ENCODE measurements at places on chromosomes 6 and 20.

DNA sequence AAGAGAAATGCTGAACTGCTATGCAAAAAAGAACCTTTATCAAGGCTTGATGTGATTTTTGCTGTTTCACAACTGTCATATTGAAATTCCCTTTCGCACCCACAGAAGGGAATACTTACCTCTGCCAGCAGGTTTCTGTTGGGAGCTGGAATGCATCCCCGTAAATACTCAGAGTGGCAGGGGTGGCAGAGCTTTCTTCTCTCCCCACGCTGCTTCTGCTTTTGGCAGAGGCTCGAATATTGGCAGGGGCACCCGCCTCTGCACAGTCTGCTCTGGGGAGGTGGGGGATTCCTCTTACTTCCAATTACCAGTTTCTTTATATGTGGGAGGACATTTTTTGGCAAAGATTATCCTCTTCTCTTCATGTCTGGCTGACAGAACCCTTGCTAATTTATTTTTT is 28.4 kb downstream of the TMEM200A start:
- no peak for DNase-seq

DNA sequence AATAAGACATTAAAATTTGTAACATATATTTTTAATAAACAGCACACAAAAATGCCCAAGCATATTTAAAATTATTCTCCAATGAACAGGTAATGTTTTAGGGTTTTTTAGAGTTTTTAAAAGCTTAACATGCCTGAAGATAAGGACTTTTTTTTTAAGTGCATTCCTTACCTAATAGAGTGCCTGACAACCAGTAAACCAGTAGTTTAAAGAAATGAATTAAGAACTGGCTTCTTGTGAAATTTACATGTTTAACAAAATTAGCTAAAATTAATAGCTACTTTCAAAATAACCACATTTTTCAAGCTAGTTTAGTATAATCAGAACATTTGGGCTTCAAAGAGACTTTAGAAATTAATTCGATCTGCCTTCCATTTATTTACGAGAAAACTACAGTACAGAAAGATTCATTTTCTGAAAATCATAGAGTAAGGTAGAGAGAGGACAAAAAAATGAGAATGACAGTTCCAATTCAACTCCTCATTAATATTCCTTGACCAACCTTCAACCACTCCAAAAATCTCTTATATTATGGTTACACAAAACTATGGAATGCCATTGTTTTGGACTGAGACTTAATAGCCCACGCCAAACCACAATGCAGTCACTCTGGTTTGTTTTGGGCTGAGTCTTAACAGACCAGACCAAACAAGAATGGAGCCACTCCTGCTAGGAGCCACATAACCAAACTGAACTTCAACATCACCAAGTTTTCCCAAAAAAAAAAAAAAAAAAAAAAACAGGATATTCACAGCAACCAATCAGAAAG is 5.7 kb upstream of the PLN start:
- DNase-seq: peak; percentile 38

GRCh38 chr20:22312744-22313346 is 271.5 kb downstream of the FOXA2 start:
- DNase-seq: peak; percentile 63

- DNase-seq: no peak
Observed at GRCh38 chr20:60395991-60396390, 437.8 kb downstream of the CDH26 start.

GRCh38 chr6:143700684-143701348 is 23.1 kb downstream of the PHACTR2 start:
- peak; percentile 63 for DNase-seq

DNA sequence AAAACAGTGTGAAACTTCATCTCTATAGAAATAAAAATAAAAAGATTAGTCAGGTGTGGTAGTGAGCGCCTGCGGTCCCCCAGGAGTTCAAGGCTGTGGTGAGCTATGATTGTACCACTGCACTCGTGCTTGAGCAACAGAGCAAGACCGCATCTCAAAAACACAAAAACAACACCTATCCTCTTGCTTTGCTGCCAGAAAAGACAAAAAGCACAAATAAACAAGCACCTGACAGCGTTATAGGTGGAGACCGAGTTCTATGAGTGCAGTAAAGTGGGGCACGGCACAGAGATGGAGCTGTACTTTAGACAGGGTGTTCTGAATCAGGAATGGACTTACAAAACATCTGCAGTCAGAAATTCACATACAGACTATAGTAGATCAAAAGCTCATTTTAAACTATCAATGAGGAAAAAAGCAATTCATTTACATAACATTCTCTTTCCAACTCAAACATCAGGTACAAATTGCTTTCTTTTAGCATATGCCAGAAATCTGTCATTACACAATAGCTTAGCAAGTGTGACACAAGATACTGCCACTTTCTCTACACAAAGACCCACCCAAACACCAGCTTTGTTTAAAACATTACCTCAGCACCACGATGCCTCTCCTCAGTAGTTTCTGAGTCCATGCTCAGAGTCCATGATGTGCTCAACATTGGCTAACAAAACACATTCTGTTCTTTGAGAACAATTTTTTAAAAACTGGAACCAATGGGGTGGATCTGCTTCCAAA is 10.1 kb downstream of the EZR start:
- no peak for DNase-seq

GRCh38 chr20:37669062-37669772 is 24.6 kb upstream of the CTNNBL1 start:
- DNase-seq: no peak

- no peak for DNase-seq
Observed at GRCh38 chr20:62012631-62013030, 53.0 kb downstream of the TAF4 start.

GRCh38 chr20:54356801-54357200 is 118.6 kb upstream of the DOK5 start:
- no peak for DNase-seq

GRCh38 chr6:154404791-154405400 is 48.3 kb upstream of the IPCEF1 start:
- no peak for DNase-seq

GRCh38 chr6:139784222-139784769 is 409.8 kb upstream of the CITED2 start:
- DNase-seq: no peak

DNA sequence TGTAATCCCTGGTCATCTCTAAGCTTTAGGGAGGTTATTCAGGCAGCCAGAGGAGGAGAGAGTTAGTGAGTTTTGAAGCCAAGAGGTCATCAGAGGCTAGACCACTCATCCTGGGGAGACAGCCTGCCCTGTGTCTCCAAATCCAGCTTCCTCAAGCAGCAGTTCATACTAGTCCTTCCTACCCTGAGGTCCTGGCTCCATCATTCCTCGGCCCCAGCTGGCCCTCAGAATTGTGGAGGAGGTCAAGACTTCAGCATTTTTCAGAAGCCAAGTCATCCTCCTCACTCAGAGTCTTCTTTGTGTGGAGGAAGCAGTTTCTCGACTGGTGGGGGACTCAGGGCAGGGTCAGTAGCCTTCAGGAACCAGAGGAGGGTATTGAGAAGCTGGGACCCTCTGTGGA is 12.4 kb upstream of the KIAA1755 start:
- peak; percentile 44 for DNase-seq

DNA sequence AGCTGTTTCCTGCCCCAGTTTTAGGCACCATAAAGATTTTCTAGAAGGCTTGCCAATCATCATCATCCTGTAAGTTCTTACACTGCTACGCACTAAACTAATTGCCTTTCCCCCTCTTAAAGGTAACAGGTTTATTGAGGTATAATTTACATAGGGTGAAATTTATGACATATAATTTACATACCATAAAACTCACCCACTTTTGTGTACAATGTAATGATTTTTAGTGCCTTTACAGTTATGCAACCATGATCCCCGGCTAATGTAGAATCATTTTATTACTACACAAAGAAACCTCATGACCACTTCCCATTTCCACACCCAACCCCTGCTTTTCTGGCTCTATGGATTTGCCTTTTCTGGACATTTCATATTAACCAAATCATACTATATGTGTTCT is 21.1 kb downstream of the GCNT2 start:
- DNase-seq: no peak

DNA sequence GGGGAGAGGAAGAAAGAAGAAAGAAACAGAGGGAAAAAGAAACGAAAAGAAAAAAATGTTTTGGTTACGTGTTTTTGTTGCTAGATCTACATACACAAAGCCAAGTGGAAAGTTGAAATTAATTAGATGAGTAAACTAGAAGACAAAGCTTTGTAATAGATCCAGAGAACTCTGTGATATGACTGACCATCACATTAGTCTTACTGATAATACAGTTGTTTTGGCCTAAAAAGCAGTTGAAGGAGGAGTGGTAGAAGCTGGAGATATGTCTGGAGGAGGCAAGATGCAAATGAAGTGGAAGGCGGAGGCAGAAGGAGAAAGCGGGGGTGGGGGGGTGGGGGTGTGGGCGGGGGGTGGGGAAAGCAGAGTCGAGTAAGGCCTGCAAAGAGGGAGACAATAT is 500.1 kb upstream of the ID4 start:
- DNase-seq: no peak

GRCh38 chr20:41524980-41525613 is 93.1 kb downstream of the CHD6 start:
- DNase-seq: peak; percentile 56

DNA sequence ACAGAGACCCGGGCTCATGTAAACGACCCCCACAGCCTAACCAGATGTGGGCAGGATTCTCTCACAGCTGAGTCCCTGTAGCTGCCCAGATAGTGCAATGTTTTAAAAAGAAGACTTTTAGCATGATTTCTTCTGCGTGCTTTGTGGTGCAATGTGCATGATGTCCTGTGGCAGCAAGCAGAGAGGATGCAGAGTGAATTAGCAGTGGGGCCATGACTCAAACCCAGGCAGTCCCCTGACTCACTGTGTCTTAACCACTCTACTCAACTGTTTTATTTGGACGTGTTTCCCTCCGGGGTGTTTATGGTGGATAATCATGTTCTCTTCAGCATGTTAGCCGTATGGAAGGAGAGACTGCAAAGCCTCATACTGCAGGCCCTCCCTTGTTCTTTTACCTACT is 247.9 kb downstream of the SLC24A3 start:
- DNase-seq: no peak

DNA sequence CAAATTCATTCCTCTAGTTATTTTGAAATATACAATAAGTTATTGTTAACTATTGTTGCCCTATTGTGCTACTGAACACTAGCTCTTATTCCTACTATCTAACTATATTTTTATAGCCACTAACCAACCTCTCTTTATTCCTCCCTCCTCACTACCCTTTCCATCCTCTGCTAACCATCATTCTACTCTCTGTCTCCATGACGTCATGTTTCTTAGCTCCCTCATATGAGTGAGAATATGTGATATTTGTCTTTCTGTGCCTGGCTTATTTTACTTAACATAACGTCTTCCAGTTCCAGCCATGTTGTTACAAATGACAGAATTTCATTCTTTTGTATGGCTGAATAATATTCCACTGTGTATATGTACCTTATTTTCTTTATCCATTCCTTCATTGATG is 95.3 kb downstream of the ATXN1 start:
- DNase-seq: no peak

DNA sequence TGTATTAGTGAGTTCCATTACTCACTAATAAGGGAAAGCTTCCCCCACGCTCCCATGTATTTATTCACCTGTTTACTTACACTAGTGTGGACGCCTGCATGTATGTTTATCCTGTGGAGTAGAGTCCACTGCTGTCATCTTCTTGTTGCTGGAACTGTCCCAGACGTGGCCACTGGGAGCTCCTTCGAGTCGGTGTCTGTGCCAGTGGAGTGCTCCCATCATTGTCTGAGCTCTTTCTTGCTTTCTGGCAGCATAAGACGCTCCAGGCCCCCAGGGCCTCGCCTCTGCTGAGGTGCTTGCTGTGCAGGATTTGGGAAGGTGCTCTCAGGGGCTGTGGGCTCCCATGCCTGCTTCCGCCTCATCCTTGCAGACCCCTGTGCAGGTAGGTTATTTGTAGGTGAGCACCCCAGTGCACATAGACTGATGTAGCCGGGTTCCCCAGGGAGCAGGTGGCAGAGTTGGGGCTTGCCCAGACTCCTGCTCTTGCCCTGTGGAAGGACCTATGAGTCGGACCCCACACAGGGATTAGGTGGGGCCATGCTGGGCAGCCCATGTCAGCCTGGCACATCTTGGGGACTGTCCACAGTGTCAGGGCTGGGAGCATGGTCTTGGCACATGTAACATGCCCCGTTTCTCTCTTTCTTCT is 16.6 kb downstream of the PHACTR3 start:
- DNase-seq: no peak

DNA sequence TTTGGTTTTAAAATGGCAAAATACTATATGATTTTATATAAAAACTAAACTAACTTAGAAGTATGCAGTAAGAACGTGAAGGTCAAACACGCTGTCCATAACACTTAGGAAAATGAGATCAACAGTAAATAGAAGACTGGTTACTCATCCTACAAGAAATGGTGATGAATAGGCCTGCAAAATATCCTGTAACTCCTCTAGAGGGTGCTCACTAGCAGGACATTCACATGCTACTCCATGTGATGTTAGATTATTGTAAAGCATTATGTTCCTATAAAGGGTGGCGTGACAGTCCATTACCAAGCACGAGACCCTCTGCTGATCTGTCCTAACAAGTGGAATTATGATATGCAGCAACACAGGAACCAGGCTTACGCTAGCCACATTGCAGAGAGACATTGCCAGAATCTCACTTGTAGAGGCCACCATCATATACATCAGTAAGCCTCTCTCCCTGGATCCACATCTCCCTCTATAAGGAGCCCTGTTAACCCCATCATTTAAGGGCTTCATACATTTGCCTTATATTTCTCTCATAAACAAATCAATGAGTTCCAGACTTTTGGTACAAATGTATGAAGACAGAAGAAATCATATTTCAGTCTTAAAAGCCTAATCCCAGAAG is 18.0 kb upstream of the DEFB129 start:
- peak; percentile 73 for DNase-seq

DNA sequence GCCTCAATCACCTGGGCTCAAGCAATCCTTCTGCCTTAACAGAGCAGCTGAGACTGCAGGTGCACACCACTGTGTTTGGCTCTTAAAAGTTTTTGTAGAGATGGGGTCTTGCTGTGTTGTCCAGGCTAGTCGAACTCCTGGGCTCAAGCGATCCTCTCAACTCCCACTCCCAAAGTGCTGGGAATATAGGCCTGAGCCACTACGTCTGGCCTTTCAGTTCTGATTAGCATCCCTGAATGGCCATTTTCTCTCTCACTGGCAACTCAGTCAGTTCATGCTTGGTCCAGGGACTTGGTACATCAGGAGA is 28.5 kb downstream of the DNMT3B start:
- no peak for DNase-seq
